ENCODE measurements at places on chromosomes 1 and 21.

DNA sequence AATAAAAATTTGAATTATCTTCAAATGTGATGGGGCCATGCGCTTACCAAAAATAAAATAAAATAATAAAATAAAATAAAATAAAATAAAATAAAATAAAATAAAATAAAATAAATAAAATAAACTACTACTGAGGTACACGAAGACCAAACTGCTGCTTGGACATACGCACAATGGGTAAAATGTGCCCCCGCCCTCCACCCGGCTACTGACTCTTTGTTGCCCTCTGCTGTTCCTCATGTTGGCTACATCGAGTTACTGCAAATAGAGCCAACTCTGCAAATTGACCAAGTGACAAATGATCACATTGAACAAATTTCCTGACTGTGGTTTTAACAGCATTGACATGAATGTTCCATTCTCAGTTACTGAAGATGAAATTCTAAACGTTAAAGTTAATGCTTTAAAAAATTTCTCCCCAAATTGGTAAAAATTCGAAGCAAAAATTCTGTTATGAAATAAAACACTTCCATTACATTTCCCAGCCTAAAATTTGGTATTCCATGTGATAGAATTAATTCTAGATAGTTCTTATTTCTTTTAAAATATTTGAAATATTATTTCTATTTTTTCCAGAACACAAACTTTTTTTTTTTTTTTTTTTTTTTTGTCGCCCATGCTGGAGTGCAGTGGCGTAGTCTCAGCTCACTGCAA, 18.8 kb upstream of the MAP1LC3C start:
- DNase-seq = peak; percentile 61

DNA sequence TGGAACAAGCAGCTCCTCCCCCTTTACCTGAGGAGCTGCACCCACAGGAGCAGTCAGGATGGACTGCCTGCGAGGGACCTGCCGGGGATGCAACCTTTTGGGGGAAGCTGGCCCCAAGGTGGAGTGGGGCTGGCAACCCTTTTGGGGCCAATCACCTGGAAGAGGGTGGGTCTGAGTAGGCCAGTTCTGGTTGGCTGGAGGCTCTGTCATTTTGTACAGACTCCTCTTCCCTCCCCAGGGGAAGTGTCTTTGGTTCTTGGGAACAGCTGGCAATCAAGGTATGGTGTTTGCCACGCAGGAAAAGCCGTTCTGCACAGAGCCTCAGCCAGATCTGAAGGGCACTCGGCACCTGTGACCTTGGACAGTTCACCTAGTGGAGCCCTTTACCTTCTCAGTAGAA, 280 bp upstream of the A3GALT2 start:
- DNase-seq = no peak

DNA sequence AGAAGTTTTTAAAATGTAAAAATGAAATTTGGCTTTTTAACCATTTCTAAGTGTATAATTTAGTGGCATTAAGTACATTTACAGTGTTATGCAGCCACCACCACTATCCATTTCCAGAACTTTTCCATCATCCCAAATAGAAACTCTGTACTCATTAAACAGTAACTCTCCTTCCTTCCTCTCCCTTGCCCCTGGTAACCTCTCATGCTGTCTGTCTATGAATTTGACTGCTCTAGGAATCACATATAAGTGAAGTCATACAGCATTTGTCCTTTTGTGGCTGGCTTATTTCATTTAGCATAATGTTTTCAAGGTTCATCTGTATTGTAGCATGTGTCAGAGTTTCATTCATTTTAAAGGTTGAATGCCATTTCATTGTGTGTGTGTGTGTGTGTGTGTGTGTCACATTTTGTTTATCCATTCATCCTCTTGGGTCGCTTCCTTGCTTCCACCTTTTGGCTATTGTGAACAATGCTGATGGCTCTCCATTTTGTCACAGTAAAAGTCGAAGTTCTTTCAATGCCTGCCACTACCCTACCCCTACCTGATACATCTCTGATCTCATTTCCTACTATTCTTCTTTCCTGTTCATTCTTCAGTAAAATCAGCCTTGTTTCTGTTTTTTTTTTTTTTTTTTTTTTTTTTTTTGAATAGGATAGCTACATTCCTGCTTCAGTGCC, 45.3 kb downstream of the F3 start:
- no peak for DNase-seq

- DNase-seq = no peak
These were observed 47.9 kb upstream of the LAX1 start for GRCh38 chr1:203717120-203717519.

GRCh38 chr1:227887697-227888403, 59.9 kb downstream of the WNT9A start:
- peak; percentile 90 for DNase-seq

- peak; percentile 90 for DNase-seq
These were observed 146.9 kb downstream of the AJAP1 start for GRCh38 chr1:4801192-4801924.

GRCh38 chr1:10513199-10513598, 38.4 kb downstream of the PEX14 start:
- DNase-seq = no peak

DNA sequence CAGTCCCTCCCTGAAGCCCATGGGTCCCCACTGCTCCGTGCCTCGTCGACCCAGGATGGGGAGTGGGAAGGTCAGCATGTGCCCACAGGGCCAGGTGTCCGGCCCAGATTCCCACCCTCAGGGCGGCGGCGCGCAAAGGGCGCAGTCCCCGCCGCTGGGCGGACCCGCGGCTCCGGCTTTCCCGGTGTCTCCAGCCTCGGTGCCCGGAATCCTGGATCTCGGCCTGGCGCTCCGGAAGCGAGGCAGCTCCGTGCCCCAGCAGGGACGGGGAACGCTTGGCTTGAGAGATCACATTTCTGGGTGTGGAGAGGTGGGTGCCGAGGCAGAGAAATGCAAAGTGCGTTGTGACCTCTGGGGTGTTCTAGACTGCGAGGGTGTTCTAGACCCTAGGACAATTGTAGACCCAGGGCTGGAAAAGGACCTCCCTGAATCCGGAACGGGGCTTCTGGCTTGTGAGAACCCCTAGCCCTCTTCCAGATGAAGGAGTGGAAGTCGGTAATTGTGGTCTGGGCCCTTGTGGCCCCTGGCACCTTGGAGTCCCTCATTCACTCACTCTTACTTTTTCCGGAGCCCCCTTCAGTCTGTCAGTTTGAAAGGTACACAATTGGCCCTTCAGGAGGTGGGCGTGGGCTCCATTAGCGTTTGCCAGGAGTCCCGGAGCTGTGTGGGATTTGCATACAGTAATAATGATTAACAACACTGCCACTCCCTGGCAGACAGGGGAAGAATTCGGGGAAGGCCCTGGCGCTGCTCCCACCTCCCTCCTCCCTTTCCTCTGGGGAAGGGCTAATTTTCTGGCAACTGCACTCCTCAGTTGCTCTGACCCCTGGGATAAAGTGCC, 1.6 kb upstream of the KCND3 start:
- DNase-seq = peak; percentile 90

DNA sequence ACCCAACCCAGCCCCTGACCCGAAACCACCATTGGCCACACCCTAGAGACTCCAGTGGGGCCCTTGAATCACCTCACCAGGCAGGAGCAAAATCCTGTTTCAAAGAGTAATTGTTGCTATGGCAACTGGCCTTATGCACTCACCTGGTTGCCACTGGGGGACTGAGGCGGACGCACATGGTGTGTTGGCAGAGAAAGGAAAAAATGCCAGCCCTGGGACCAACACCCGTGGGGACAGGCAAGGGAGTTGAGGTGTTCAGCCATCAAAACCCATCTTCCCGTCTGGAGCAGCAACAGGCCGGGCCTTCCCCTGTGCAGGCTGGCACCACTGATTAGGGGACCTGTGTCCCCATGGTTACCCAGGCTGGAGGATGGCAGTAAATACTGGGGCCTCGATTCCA, 395.8 kb upstream of the VAMP3 start:
- no peak for DNase-seq

DNA sequence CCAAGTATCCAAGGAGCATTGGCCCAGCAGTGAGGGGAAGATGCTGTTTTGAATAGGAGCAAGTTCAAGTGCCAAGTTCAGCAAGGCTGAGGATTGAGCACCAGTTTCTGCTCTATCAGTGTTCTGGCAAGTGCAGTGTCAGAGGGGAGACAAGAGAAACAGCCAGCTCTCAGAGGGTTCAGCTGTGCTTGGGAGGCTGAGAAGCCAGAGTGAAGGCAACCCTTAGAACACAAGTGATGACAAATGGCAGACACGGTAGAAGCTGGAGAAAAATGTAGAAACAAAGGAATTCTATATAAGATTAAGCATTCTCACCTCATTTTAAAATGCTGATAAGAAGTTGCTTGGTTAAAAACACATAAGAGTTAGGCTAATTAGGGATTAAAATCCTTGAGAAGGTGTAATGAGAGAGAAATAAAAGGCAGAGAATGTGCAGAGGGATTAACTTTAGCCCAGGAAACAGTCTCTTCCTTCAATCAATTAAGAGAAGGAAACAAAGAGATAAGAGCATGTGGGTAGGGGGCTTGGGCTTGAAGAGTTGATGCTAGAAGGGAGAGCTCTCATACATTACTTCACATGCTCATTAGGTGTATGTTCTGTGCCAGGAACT, 475.4 kb downstream of the AJAP1 start:
- DNase-seq = no peak

- no peak for DNase-seq
These were observed 7.5 kb upstream of the NCF2 start for GRCh38 chr1:183597656-183598347.

DNA sequence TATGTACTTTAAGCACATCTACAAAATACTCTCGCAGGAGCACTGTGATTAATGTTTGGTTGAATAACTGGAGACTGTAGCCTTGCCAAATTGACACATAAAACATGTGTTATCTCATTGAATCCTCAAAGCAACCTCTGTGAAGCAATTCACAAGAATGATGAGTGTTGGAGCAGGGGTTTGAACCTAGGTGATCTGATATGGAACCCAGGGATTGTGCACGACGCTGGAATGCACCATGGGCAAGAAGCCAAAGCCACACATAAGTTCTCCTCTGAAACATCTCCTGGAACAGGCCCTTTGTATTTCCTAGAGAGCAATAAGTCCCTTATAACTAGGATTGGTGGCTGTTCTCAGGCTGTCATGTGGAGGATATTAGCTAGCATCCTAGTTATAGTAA, 124.6 kb upstream of the IVNS1ABP start:
- DNase-seq = no peak

DNA sequence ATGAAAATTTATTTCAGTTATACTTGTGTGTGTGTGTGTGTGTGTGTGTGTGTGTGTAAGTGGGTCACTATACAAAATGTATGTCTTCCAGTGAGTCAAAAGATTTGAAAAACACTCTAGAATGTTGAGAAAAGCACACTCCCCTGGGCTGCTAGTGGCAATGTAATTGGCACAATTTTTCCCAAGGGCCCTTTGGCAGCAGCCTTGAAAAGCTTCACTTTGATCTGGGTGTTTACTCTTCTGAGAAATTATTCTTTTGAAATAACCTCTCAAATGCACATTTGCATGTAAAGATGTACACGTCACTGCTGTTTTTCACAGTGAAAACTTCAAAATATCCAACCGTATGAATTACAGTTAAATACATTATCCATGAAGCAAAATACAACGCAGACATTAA, 22.1 kb upstream of the SLC44A3 start:
- no peak for DNase-seq

GRCh38 chr21:19322360-19322759, 918.8 kb upstream of the TMPRSS15 start:
- DNase-seq = no peak

- no peak for DNase-seq
These were observed 75.8 kb downstream of the BACH1 start for GRCh38 chr21:29374481-29374880.

- DNase-seq = no peak
These were observed 220.5 kb downstream of the PTPRU start for GRCh38 chr1:29456685-29457435.

GRCh38 chr21:16590641-16591292, 861.0 kb downstream of the USP25 start:
- DNase-seq = no peak

GRCh38 chr21:33029975-33030461, 4.3 kb downstream of the OLIG2 start:
- DNase-seq = no peak

DNA sequence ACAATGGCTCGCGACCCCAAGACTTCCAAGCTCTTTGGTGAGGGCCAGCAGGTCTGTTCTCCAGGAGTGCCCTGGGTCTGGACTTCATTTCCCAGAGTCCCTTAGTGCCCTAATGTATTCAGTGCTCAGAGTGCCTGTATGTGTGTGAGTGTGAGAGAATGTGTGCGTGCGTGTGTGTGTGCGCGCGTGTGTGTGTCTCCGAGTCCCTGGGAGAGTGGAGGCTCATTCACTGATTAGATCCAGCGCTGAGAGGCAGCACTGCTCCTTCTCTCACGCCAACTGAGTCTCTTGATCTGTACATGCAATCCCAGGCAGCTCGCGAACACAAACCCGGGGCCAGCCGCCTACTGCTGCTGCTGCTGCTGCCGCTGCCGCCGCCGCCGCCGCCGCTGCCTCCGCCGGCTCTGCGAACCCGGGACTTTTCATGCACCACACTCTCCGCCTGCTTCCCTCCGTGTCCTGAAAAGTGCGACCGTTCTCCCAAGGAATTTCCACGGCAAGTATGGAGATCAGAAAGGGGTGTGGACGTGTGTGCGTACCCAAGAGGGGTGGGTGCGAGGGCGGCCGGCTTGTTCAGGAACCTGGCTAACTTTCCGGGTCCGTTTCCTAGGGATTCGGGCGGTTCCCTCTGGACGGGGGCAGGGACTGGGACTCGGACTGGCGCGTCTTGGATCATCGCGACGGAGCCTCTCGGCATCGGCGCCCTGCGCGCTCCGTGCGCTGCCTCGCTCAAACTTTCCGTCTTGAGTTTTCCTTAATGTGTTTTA, at the start of gene RNF220:
Gene RNF220, plus strand, starts transcription at position 225 of the 767 bp plus-strand sequence.
- DNase-seq = peak; percentile 78

GRCh38 chr1:223417903-223418663, 24.9 kb downstream of the CCDC185 start:
- DNase-seq = no peak

DNA sequence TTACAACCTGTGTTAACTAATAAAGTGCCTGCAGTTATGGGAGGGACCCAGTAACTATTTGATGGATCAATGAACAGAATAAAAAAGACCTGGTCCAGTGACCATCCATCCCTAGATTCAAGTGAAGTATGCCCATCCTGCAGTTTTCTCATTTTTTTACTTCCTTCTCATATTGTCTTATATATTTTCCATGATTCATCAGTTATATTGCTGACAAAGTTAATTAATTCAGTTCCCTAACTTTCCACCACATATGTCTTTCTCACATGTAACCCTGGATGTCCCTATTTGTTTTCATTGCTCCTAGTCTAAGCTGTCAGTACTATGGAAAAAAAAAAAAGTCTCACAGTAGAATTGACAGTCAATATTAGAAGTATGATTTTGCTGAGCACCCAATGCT, 64.3 kb downstream of the ITGB3BP start:
- DNase-seq = no peak

- no peak for DNase-seq
These were observed 74.5 kb downstream of the RHOU start for GRCh38 chr1:228809621-228810394.

DNA sequence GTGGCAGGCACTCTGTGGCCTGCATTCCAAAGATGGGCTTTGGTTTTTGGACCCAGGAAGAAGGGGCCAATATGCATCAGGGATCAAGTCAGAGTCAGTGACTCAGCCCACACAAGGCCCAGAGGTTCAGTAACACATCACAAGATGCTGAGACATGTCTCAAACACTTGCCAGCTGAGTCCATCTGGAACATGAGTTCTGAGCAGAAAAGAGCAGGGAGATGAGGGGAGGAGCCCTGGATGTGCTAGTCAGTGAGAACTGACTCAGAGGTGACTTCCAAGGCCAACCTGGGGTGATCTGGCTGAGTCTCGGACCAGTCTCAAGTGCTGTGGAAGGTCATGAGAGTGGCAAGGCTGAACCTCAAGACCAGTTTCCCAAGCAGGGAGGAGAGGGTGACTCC, 150.1 kb downstream of the CDC7 start:
- DNase-seq = peak; percentile 82

GRCh38 chr21:26965907-26966581, 844 bp downstream of the ADAMTS5 start:
- DNase-seq = peak; percentile 67

All from right cardiac atrium (tissue), 5 donors.